Stimulated activated CD4-positive, alpha-beta T cell treated with anti-CD3 and anti-CD28 coated beads, TNF-alpha, amount 100 ng/mL, for 48 hours (primary cell): ENCODE measurements at places on chromosomes 12 and 14.

DNA sequence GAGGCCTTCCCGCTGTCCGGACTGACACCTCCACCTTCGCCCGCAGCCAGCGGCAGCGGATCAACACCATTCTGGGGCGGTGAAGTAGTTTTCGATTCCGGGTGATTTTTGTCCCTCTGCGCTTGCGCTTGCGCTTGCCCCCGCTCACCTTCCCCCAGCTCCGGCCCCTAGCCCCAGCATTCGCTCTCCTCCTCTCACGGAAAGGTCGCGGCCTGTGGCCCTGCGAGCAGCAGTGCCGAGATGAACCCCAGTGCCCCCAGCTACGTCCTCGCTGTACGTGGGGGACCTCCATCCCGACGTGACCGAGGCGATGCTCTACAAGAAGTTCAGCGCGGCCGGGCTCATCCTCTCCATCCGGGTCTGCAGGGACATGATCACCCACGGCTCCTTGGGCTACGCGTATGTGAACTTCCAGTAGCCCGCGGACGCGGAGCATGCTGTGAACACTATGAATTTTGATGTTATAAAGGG, 22.7 kb upstream of the SRGAP1 start:
- DNase-seq, result no peak

DNA sequence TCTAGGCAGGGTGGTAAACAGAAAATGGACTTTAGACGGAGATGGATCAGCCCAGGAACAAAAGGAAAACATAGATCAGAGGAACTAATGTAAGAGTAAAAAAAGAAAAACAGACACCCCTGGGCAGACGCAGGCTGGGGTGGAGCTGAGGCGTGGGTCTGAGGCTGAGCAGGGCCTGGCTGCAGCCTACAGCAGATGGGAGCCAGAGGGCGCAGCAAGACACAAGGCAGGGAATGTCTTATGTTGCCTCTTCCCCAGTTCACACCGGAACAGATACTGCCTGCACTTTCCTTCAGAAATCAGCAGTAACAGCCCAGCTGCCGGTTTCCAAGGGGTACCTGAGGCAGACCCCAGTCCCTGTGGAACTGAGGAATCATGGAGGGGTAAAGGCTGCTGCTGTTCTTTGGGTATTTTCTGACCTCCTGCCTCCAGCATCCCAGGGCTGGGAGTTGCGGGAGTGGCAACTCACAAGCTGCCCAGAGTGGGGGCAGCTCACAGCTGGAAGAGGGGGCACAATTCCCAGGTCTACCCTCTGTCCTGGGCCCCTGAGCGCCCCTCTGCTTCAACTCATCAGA, 9.8 kb downstream of the ZNF605 start:
- DNase-seq, result no peak

DNA sequence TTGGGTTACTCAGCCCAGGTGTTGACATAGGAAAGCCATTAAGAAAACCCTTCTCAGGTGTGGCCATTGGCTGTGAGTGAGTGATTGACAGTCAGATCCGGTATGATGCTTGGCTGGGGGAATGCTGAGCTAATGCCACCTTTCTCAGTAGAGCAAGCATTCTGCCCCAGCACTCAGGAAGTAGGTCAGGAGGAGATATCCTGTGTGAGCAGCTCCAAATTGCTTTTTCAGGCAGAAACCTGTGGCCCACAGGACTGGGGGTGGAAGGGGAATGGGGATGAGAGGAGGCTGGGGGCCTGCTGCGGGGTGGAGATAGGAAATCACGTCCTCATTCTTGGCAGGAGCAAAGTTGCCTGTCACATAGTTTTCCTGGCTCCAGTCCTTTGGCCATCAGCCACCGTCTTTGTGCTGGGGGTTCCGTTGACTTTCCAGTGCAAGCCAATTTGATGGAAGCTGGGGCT, 55.7 kb downstream of the NINJ2 start:
- DNase-seq, result no peak

GRCh38 chr12:24054416-24054815, 104.9 kb upstream of the SOX5 start:
- no peak for DNase-seq

- no peak for DNase-seq
Measured at GRCh38 chr12:116331876-116332275, 54.4 kb upstream of the MED13L start.
